ENCODE measurements at places on chromosomes 11 and 22. TPM values are rescaled to one million over a fixed set of nuclear protein-coding genes. Genes with fewer than 3 reads are reported as not detected.

Gene PPARA
- 29.6 TPM for total RNA-seq

- no peak overlapping the region for H3K4me3 ChIP-seq
- H3K27ac ChIP-seq = no peak overlapping the region
- H3K27me3 ChIP-seq = no peaks in the 10 kb centered on the region
- DNase-seq = no peak
These were observed 38.8 kb downstream of the MARK2 start for GRCh38 chr11:63877658-63878241.

- H3K27ac ChIP-seq = no peak overlapping the region
- H3K4me3 ChIP-seq = no peak overlapping the region
- DNase-seq = peak; percentile 89
- H3K4me1 ChIP-seq = no peaks in the 10 kb centered on the region
- H3K27me3 ChIP-seq = no peaks in the 10 kb centered on the region
- no peaks in the 10 kb centered on the region for H3K36me3 ChIP-seq
These were observed 17.5 kb downstream of the RELT start for GRCh38 chr11:73393479-73394415.

DNA sequence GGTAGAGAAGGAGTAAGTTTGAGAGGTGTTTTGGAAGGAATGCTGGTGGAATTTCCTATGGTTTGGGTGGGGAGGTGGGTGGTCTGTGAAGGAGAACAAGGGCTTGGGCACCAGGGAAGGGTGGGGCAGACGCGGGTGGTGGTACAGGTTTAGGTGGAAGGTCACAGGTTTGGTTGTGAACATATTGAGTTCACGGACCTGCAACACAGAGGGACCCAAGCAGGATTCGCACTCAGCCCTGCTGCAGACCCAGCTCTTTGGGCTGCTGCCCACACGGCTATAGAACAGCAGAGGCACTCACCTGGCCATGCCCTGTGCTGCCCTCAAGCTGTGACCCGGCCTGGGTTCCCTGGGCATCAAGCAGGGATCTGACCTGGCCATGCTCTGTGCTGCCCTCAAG, 33.5 kb upstream of the EMID1 start:
- no peak for DNase-seq
- no peaks in the 10 kb centered on the region for H3K27me3 ChIP-seq
- H3K4me3 ChIP-seq = no peak overlapping the region
- H3K4me1 ChIP-seq = no peaks in the 10 kb centered on the region
- H3K27ac ChIP-seq = no peak overlapping the region
- no peaks in the 10 kb centered on the region for H3K36me3 ChIP-seq

DNA sequence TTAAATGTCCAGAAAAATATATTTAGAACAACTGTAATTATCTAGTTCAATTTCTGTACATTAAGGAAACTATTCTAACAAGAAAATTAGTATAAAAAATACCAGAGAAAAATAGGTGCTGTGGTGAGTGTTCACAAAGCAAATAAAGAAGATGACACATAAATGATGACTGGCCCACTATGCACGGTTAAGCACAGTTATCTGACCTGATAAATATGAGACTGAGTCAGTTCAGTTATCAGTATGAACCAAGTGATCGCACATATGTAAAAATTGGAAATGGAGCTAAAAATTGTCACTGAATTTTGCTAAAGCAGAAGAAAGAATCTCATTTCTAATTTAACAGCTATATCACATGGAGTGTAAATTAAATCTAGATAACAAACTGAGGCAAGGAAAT, 18.8 kb upstream of the MAML2 start:
- no peak overlapping the region for H3K4me3 ChIP-seq
- no peak for DNase-seq
- no peaks in the 10 kb centered on the region for H3K27me3 ChIP-seq
- no peak overlapping the region for H3K27ac ChIP-seq

DNA sequence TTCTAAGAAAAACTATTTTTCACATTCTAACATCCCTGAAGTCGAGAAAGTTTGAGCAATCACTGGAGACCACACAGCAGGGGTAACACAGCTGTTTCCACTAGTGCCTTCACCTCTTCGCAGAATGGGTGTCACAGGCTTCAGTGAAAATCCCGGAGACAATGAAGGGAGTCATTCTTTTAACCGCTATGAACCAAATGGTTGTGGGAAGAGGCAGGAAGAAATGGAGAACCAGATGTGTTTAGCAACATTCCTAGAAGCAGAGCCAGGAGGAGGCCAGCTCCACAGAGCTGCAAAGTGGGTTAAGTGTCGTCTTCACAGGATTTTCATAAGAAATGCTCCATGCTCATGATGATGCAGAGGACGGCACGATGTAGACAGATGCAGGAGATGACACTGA, 221.1 kb downstream of the LARGE1 start:
- no peak overlapping the region for H3K27ac ChIP-seq
- H3K36me3 ChIP-seq = peaks cover 2% of the 10 kb centered on the region
- DNase-seq = no peak
- H3K4me3 ChIP-seq = no peak overlapping the region
- H3K27me3 ChIP-seq = no peaks in the 10 kb centered on the region
- no peaks in the 10 kb centered on the region for H3K4me1 ChIP-seq

DNA sequence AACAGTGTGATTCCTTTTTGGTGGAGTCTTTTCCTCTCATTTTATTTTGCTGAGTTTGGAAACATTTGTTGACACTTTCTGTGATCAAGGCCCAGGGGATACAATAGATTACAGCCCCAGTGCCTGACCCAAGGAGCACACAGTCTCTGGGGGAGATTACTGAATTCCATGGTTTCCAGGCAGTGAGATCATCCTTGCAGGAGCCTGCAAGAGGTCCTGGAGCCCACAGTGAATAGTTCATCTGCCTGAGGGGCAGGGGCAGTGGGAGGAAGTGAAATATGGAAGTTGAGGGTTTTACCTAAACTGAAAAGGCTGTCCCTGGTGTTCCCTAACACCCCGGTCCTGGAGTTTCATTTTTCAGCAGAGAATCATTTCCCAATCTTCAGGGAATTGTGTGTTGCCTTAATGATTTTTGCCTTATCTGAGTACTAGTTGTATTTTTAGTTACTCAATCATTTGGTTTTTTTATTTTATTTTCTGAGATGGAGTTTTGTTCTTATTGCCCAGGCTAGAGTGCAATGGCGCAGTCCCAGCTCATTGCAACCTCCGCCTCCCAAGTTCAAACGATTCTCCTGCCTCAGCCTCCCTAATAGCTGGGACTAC, 7.7 kb downstream of the CCS start:
- no peak overlapping the region for H3K27ac ChIP-seq
- DNase-seq = no peak
- H3K27me3 ChIP-seq = no peaks in the 10 kb centered on the region
- no peak overlapping the region for H3K4me3 ChIP-seq

DNA sequence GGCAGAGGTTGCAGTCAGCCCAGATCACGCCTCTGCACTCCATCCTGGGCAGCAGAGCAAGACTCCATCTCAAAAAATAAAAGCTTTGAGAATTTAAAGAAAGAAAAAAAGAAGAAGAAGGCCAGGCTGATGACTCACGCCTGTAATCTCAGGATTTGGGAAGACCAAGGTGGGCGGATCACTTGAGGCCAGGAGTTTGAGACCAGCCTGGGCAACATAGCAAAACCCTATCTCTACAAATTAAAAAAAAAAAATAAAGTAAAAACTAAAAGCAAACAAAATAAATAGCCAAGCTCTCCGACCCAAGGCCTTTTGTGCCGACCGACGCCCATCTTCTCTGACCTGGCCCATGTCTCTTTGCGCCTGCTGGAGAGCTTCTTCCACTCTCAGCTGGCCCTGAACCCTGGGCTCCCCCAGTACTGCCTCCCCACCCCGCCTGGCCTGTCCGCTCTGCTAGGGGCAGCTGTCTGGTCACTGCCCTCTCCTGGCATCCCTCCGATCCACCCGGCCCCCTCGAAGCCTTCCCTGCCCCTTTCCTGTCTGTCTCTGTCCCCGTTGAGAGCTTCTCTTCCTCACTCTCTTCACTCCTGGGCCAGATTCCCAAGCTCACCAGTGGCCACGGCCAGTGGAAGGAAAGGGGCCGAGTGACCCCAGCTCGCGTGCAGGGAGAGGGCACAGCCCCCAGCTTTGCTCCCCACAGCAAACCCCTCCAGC, 4.8 kb upstream of the LSP1 start:
- no peaks in the 10 kb centered on the region for H3K36me3 ChIP-seq
- H3K4me3 ChIP-seq = no peak overlapping the region
- H3K27ac ChIP-seq = no peak overlapping the region
- H3K27me3 ChIP-seq = no peaks in the 10 kb centered on the region
- DNase-seq = no peak

DNA sequence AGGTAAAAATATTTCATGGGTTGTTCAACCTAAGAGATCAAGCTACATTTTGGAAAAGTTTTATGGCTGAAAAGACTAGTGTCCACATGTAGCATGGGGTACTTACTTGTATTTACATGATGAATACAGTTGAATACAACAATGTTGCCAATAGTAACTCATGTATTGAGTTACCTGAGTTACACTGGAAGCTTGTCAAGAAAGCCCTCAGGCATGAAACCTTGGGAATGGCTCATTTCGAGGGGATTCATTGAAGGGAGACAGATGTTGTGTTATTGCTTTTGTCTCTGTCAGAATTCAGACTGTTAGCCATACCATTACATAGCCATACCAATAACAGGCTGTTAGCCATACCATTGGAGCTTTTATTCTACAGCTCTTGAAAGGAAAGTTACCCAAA, 9.2 kb downstream of the OR51F2 start:
- DNase-seq = no peak
- no peaks in the 10 kb centered on the region for H3K36me3 ChIP-seq
- H3K4me3 ChIP-seq = no peak overlapping the region
- no peaks in the 10 kb centered on the region for H3K27me3 ChIP-seq
- no peaks in the 10 kb centered on the region for H3K4me1 ChIP-seq

Data from aorta (tissue), 5 donors.